ENCODE measurements at places on chromosomes 13 and 19. TPM values are rescaled to one million over a fixed set of nuclear protein-coding genes. Genes with fewer than 3 reads are reported as not detected.

TRPC4 gene
- not detected for total RNA-seq

UPF3A gene
- total RNA-seq, result 55.4 TPM

LGALS7B gene
- not detected for total RNA-seq

ZNF888 gene
- 11.3 TPM for total RNA-seq

GAS6 gene
- total RNA-seq, result not detected

SKA3 gene
- 39.2 TPM for total RNA-seq

CLDND2 gene
- total RNA-seq, result 1.4 TPM

Measured in OCI-LY7 (cell line).